ENCODE measurements at places on chromosomes 11 and 22.

DNA sequence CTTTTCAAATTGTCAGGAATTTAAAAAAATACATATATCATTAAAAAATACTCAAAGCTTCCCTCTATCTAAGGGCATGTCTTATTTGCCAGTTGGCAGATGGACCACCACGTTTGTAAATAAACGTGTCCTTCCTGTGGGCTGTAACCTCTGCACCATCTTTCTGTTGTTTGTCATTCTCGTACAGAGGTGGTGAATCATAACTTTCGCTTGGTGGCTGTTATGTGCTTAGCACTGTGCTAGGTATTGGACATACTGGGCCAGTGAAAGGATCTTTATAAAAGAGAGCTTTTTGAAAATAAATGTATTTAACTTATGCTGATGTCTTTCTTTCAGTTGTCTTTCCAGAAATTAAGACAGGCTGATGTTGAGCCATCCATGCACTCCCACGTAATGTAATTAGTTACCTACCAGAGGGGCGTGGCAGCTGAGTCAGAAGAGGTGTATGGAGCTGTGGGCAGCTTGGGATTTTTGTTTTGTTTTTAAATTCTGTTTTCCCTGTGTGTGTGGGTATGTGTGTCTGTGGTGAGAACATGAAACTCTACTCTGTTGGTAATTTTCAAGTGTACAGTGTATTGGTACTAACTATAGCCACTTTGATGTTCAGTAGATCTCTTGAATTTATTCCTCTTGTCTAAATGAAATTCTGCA lies 62.7 kb downstream of the TECTA start:
- no peak for DNase-seq

- DNase-seq: no peak
These were observed 214.3 kb downstream of the KCNA4 start for GRCh38 chr11:29802522-29802921.

DNA sequence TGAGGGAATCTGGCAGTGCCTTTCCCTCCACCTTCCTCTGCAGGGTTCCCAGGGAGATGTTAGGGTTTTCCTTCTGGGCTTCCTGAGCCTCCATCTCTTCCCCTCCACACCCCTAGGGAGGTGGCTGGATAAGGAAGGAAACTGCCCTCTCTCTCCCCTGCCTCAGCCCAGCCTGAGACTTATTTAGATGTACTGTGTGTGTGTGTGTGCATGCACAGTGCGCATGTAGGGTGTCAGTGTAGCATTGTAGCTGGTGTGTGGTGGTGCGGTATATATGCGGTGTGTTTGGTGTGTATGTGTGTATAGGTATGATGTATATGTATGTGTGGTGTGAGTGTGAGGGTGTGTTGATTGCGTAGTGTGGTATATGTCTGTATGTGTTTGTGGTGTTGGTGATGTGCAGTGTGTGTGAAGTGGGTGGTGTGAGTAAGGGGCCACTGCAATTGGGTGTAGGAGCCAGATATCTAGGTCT lies 1.5 kb downstream of the FXYD6 start:
- no peak for DNase-seq

GRCh38 chr22:37302674-37303555 lies 20.6 kb downstream of the CYTH4 start:
- no peak for DNase-seq

- no peak for DNase-seq
These were observed 64.9 kb downstream of the ENDOD1 start for GRCh38 chr11:95154514-95154913.
